ENCODE measurements at places on chromosomes 6 and 20.

GRCh38 chr20:3046677-3047462 lies 1.0 kb downstream of the MRPS26 start:
- peak; percentile 8 for DNase-seq

DNA sequence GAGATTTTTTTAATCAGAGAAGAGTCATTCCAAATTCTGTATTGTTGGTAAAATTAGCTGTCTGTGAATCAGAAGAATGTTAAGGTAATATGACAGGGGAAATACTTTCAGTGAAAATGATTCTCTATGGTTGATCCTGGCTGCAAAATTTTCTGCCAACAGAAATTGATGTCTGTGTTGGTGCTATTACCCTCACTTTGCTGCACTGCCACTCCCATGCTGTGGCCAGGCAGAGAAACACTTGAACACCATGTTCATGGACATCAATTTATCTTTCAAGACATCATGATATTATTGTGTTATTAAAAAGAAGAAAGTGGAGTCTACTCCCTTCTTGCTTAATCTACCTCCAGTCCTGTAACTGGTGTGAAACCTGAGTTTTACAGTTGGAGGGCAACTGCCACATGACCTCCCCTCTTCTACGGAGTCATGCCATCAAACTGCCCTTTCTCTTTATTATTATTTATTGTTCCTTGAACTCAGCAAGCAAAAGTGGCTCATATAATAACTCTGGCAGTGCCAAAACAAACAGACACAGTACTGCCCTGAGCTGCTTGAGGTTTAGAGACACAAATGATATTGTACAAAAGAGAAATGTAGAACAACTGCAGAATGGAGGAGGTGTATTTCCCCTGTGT lies 288.0 kb upstream of the JAG1 start:
- peak; percentile 20 for DNase-seq

DNA sequence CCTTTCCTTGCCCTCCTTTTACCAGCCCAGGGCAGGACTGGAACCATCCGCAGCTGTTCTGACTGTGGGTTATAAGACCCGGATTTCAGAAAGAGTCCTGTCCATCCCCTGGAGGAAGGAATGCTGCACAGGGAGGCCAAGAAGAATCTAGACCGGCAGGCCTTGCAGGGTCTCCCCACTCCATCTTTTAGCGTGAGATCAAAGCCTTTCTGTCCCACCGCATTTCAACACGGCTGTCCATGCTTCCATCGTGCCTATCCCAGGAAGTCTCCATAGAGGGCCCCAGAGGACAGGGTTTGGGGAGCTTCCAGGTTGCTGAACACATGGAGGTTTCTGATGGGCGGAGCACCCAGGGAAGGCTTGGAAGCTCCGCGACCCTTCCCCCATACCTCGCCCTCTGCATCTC lies 79.3 kb upstream of the AGPAT4 start:
- peak; percentile 9 for DNase-seq

GRCh38 chr6:135180542-135181332 lies at the start of gene MYB:
Gene MYB, plus strand, starts transcription at chr6:135181308. Its CDS starts 206 bp downstream, at chr6:135181514.
- peak; percentile 64 for DNase-seq

DNA sequence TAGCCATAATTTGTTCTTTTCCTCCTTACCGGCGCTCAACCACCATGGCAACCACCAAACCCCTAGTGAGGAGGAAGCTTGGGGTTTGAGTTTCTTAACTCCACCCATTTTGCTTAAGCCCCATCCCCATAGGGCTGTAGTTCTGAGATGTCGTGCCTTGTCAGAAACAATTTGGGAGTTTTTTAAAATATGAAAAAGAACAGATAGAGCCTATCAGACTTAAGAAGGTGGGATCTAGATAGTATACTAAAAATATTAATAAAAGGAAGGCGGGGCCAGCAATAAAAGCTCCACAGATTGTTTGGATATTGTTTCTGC lies 5.6 kb downstream of the BRD2 start:
- peak; percentile 59 for DNase-seq

- DNase-seq = peak; percentile 92
Observed at GRCh38 chr6:163226836-163227485, 187.6 kb upstream of the QKI start.

DNA sequence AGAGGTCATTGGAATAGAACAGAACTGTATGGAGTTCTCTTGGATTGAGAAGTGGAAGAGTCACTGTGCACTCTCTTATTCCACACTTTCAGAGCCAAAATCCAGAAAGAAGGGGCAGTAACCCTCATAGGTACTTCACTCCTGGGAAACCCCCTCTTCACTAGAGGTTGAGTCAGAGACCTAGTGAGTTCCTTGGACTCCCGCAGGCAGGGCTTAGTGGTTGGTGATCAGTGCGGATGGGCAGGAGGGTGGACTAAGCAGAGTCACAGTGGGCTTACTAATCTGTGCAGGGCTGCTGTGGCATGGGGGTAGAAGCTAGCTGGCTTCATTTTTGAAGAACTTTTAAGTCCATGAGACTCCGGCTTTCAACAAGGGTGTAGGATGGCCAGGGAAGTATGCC lies 95.0 kb upstream of the MLN start:
- no peak for DNase-seq

DNA sequence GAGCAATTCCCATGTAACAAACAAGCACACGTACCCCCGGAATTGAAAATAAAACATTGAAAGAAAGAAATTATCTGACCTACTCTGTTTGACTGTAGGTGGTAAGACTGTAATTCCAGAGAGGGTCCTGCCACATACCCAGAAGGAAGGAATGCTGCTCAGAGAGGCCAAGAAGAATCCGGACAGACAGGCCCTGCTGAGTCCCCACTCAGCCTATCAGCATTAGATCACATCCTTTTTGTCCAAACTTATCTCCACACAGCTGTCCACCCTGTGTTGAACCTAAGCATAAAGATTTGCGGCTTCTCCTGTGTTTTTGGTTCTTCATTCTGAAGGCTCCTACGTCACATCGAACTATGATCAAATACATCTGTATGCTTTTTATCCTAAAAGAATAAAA lies 591.9 kb downstream of the QKI start:
- DNase-seq = no peak

DNA sequence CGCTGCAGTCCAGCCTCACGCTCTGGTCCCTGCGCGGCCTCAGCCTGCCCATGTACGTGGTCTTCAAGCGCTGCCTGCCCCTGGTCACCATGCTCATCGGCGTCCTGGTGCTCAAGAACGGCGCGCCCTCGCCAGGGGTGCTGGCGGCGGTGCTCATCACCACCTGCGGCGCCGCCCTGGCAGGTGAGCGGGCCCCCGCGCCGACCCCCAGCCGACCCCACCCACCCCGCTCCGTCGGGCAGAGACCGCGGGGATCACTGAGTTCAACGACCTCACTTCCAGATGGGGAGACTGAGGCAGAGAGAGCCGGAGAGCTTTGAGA lies 545 bp downstream of the SLC35D3 start:
- DNase-seq = no peak

GRCh38 chr20:62771396-62772102 lies 24.7 kb upstream of the MRGBP start:
- DNase-seq = no peak
